ENCODE measurements at places on chromosomes 4 and X. TPM values are rescaled to one million over a fixed set of nuclear protein-coding genes. Genes with fewer than 3 reads are reported as not detected.

The CXorf49 gene
- not detected for total RNA-seq

The PRKX gene
- total RNA-seq, result 76.6 TPM

The MAGEE1 gene
- total RNA-seq, result 3.3 TPM

The PACRGL gene
- 10.5 TPM for total RNA-seq

The MAGEA8 gene
- not detected for total RNA-seq

The PPBP gene
- total RNA-seq, result not detected

The GPC3 gene
- total RNA-seq, result not detected

The ALG13 gene
- 35.0 TPM for total RNA-seq

The SLIT2 gene
- total RNA-seq, result not detected

The TSR2 gene
- total RNA-seq, result 30.1 TPM

The OTC gene
- not detected for total RNA-seq

- H3K4me3 ChIP-seq, result no peak overlapping the region
- no peak overlapping the region for H3K27ac ChIP-seq
- H3K4me1 ChIP-seq, result no peaks in the 10 kb centered on the region
- H3K27me3 ChIP-seq, result no peaks in the 10 kb centered on the region
- no peaks in the 10 kb centered on the region for H3K36me3 ChIP-seq
These were observed 8.7 kb downstream of the SLC9B1 start for GRCh38 chr4:103010804-103011203.

- H3K4me3 ChIP-seq, result no peak overlapping the region
- no peaks in the 10 kb centered on the region for H3K4me1 ChIP-seq
- no peaks in the 10 kb centered on the region for H3K36me3 ChIP-seq
- DNase-seq, result no peak
- H3K27ac ChIP-seq, result no peak overlapping the region
These were observed 33.7 kb upstream of the PRR27 start for GRCh38 chr4:70120323-70120722.

DNA sequence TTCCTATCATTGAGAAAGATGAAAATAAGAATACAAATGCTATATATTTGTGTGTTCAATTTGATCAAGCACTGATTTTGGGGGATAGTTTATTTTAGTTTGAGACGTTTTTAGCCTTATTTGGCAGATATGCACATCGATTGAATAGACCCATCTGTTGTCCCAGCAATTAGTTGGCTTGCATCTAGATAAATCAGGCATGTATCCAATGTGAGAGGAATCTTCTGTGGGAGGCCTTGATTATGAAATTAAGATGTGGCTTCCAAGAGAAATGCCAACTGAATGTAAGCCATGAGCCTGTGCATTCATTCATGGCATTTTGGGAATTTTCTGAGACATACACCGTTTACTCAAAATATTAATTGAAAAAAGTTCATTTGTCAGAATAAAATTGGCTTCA lies 623.1 kb downstream of the TECRL start:
- DNase-seq, result no peak
- no peaks in the 10 kb centered on the region for H3K36me3 ChIP-seq
- H3K27ac ChIP-seq, result no peak overlapping the region
- H3K27me3 ChIP-seq, result no peaks in the 10 kb centered on the region
- H3K4me3 ChIP-seq, result no peak overlapping the region
- H3K4me1 ChIP-seq, result no peaks in the 10 kb centered on the region

GRCh38 chr4:181437895-181438294 lies 805.3 kb upstream of the TENM3 start:
- no peak overlapping the region for H3K4me3 ChIP-seq
- H3K36me3 ChIP-seq, result no peaks in the 10 kb centered on the region
- no peaks in the 10 kb centered on the region for H3K4me1 ChIP-seq
- DNase-seq, result no peak
- no peak overlapping the region for H3K27ac ChIP-seq
- no peaks in the 10 kb centered on the region for H3K27me3 ChIP-seq

DNA sequence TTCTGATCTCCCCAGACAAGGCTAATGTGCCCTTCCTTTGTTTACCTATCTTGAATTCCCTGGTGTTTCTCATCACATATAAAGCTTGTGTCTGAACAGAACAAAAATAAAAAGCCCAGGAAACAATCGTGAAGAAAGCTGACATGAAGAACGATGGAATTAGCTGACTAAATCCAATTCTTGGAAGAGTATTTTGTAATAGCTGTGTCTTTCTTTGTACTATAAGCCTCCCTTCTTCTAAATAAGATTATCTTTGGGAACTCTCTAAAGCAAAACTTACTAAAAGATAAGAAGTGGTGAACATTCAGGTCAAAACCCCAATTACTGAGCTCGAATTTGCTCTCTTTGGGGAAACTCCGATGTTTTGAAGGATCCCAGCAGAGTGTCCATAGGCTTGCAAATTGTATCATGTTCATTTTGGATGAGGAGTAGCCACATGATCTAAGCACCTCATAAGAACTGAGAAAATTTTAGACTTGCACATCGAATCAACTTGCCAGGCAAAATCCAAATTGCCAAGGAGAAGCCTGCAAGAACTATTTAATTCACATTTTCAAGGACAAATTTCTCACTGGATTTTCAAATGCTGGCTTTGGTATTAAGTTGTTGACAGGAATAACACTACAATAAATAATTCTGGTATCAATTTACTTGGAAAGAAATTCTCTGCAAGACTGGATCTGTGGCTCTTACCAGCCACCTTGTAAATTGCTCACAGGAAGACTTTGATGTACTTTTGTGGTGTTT lies 106.2 kb downstream of the LNX1 start:
- no peak overlapping the region for H3K4me3 ChIP-seq
- no peaks in the 10 kb centered on the region for H3K36me3 ChIP-seq
- DNase-seq, result no peak
- H3K27ac ChIP-seq, result no peak overlapping the region
- no peaks in the 10 kb centered on the region for H3K4me1 ChIP-seq

DNA sequence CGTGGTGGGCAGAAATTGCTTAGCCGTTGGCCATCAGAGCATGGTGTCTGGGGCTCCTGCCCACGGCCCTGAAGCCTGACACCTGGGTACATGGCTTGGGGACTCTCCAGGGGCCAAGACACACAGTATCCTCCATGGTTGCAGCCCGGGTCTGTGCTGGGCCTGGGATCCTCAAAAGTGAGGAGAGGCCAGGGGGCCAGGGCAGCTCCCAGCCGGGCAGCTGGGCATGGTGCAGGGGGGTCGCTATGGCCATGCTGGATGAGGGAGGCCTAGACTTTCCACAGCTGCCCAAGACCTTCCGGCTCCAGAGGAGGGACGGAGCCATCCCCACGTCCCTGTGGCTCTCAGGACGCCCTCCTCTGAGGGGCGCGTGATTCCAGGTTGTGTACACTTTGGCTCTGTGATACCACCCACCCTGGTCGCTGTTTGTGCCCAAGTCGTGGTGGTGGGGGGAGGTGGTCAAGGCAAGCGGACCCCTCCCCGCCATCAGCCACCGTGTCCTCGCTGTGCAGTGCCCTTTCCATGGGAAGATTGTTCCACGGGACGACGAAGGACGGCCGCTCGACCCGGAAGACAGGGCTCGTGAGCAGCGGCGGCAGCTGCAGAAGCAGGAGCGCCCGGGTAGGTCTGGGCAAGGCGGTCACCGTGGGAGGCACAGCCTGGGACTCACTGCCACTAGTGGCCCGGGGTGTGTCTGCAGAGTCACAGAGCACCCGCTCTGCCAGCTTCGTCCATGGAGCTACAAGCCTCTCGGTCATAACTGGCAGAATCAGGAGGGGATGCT lies 25.7 kb downstream of the NKX1-1 start:
- no peaks in the 10 kb centered on the region for H3K36me3 ChIP-seq
- H3K4me3 ChIP-seq, result no peak overlapping the region
- no peak overlapping the region for H3K27ac ChIP-seq
- no peaks in the 10 kb centered on the region for H3K4me1 ChIP-seq
- H3K27me3 ChIP-seq, result no peaks in the 10 kb centered on the region

GRCh38 chrX:85244450-85245211 lies 840 bp downstream of the ZNF711 start:
- peaks cover 6% of the 10 kb centered on the region for H3K4me1 ChIP-seq
- H3K4me3 ChIP-seq, result peak overlapping the region; percentile 74
- peaks cover 28% of the 10 kb centered on the region for H3K27me3 ChIP-seq
- DNase-seq, result no peak

DNA sequence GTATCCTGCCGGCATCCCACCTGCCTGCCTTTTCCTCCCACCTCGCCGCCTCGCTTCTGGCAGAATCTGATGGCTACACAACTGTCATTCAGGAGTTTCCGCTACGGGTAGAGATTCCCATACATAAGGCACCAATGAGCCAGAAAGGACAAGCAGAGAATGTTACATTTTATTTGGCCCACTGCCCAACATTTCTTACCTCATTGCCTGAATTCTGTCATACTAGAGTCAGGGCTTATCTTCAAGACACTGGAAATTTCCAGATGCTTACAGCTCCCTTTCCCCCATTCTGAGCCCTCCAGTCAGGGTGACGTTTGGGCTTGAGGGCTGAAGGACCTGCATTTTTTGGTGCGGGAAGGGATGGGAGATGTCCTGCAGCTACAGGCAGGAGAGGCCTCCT lies 113.0 kb downstream of the NHS start:
- no peak overlapping the region for H3K27ac ChIP-seq
- no peaks in the 10 kb centered on the region for H3K27me3 ChIP-seq
- H3K4me3 ChIP-seq, result no peak overlapping the region
- no peaks in the 10 kb centered on the region for H3K36me3 ChIP-seq

- no peak within 1 kb of the TSS for H3K4me3 ChIP-seq
- peaks cover 32% of the 10 kb centered on the region for H3K27me3 ChIP-seq
- H3K36me3 ChIP-seq, result no peaks in the 10 kb centered on the region
- H3K27ac ChIP-seq, result no peak within 1 kb of the TSS
These were observed at the start of gene FGF13 for GRCh38 chrX:138711399-138712347. Gene FGF13, minus strand, starts transcription at chrX:138711717. Its CDS starts 714 bp downstream, at chrX:138711003.

DNA sequence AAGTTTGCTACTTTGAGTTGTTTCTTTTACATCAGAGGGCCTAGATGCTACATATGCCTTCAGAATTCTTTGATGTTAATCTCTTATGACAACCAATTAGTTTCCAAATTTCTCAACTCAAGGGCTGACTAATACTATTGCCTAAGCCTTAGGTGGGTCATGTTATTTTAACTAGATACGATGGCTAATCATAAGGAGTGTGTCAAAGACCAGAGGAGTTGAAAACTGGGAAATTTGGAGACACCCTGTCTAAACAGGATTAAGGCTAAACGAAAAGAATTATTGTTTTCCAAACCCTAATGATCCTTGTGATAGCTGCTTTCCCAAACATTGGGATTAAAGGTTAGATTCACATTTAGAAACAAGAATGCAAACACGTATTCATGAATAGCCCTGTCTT lies 228.5 kb downstream of the PCDH7 start:
- H3K27ac ChIP-seq, result no peak overlapping the region
- no peak overlapping the region for H3K4me3 ChIP-seq
- H3K36me3 ChIP-seq, result no peaks in the 10 kb centered on the region

- H3K27ac ChIP-seq, result no peak overlapping the region
- DNase-seq, result no peak
- no peak overlapping the region for H3K4me3 ChIP-seq
- H3K4me1 ChIP-seq, result peaks cover 7% of the 10 kb centered on the region
- no peaks in the 10 kb centered on the region for H3K36me3 ChIP-seq
These were observed 8.6 kb downstream of the MAOA start for GRCh38 chrX:43664708-43665107.

DNA sequence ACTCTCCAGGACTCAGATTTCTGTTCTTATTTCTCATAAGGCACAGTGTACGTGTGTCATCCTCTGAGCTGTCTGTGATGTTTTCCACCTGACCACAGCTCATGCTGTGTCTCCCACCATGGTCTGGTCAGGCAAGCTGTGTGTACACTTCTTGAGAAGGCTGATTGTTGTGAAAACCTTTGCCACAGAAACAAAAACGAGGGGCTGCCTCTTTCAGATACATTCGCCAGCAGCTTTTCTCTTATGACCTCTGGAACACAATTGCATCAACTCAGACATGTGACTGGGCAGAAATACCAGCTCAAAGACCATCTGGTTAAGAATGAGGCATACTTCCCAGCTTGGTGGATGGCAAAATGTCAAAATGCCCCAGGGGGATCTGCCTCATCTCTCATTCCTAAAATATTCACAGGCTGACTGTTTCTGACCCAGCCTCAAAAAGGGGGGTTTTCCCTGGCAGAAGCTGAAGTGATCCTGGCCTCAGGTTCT lies 46.1 kb downstream of the PGRMC2 start:
- no peak overlapping the region for H3K4me3 ChIP-seq
- H3K27ac ChIP-seq, result no peak overlapping the region
- peaks cover 3% of the 10 kb centered on the region for H3K27me3 ChIP-seq
- no peaks in the 10 kb centered on the region for H3K36me3 ChIP-seq
- H3K4me1 ChIP-seq, result no peaks in the 10 kb centered on the region
- no peak for DNase-seq

DNA sequence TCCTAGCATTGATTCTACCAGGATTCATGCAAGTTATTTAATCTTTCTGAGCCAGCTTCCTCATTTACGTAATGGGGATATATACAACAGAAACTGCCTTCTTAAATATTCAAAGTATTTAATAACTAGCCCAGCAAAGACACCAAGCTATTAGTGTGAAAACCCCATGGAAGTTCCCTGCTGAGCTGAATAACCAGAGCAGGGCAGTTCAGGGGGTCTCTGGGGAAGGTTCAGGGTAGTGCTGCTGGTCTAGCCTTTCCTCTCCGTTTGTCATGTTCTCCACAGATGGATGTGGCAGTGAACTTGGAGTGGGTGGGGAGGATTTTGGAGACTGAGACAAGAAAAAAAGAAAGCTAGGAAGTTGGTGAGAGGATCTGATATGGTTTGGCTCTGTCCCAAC lies 240.8 kb upstream of the TAPT1 start:
- DNase-seq, result no peak
- H3K4me1 ChIP-seq, result no peaks in the 10 kb centered on the region
- no peaks in the 10 kb centered on the region for H3K27me3 ChIP-seq
- H3K36me3 ChIP-seq, result no peaks in the 10 kb centered on the region

GRCh38 chrX:3160756-3161155 lies 119.5 kb downstream of the ARSF start:
- H3K27ac ChIP-seq, result no peak overlapping the region
- H3K4me3 ChIP-seq, result no peak overlapping the region
- H3K27me3 ChIP-seq, result no peaks in the 10 kb centered on the region
- no peaks in the 10 kb centered on the region for H3K36me3 ChIP-seq
- DNase-seq, result no peak
- no peaks in the 10 kb centered on the region for H3K4me1 ChIP-seq

DNA sequence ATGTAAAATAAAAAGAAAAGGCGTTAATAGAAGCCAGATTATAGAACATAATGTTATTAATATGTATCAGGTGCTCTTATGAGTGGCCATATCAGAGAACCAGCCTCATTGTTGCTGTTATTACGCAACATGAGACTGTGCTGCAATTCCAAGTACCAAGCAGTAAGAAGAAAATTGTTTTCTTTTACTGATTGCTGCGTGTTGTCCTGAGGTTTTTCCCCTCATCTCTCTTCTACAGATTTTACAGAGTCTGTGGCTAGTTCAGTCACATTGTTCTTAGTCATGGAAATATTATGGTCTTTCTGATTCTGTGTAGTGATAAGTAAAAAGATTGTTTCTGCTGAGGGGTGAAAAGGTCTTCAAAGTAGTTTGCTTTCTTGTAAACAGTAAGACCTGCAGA lies 55.9 kb downstream of the NPNT start:
- H3K4me1 ChIP-seq, result no peaks in the 10 kb centered on the region
- DNase-seq, result no peak
- no peak overlapping the region for H3K4me3 ChIP-seq
- H3K27ac ChIP-seq, result no peak overlapping the region

DNA sequence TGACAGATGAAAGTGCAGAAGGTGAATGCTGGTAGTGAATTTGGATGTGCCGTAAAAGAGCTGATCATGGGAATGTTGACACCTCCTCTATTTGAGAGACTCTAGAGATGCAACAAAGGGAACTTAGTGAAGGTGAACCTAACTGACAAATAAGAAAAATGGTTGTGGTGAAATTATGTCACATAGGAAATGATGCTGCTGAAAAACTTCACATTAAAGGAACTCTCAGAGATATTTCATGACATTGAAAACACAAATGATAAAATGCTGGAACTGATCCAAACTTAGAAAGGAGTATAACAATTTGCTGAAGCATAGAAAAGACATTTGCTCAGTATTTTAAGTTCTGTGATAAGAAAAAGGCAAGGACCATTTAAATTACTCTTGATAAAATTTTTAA lies 31.9 kb downstream of the MGAT4D start:
- no peak for DNase-seq
- H3K36me3 ChIP-seq, result no peaks in the 10 kb centered on the region
- H3K4me3 ChIP-seq, result no peak overlapping the region
- H3K27me3 ChIP-seq, result peaks cover 29% of the 10 kb centered on the region

Measured in activated CD8-positive, alpha-beta memory T cell treated with anti-CD3 and anti-CD28 coated beads, Interleukin-2, amount 10 ng/mL, durations not matched to agents 7 days and 5 days (primary cell).